ENCODE measurements at places on chromosomes 1 and 21. TPM values are rescaled to one million over a fixed set of nuclear protein-coding genes. Genes with fewer than 3 reads are reported as not detected.

GRCh38 chr1:96364576-96364975 is 357.0 kb upstream of the PTBP2 start:
- no peak for DNase-seq

- no peak for DNase-seq
Measured at GRCh38 chr1:219542828-219543518, 69.9 kb downstream of the ZC3H11B start.

DNA sequence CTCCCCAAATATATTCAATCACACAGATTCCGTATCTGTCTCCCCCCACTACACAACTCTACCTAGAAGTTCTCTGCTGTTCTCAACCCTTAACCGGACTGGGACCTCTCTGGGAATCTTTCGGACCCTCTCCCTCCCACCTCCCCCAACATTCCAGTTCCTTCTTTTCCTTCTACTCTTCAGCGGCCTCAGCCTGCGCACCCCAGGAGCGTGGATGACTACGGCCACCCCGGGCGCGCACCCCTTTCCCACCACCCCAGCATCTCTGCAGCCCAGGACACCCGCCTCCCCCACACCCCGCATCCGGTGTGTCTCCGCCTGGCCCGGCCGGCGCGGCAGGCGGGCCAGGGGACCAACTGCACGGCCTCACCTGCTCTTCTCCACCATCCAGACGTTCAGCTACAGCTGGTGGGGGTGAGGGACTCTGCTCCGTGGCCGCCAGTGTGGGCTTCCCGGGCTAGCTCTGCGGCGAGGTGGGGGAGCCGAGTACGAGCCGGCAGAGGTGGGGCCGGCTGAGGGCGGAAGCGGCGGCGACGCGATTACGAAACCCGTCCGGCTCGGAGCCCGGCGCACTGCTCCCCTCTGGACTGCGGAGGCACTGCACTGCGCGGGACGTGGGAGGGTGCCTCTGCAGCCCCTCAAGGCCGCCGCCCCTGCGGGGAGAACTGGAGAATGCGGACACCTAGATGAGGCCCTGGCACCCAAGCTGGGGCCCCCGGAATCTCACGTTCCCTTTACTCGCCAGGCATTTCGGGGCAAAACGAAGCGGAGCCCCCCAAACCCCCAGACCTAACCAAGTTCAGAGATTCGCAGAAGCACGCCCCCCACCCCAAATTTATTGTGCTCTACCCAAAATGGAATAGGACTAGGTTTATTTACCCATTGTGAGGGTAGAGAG is at the start of gene CDC42SE1:
TSS of gene CDC42SE1 (minus strand) at position 514 of the 898 bp plus-strand sequence. CDS start 3,892 bp downstream, outside the sequence.
- DNase-seq = peak; percentile 88

Gene ADGRB2
- 0.26 TPM for total RNA-seq

Gene TPTE
- total RNA-seq = not detected

DNA sequence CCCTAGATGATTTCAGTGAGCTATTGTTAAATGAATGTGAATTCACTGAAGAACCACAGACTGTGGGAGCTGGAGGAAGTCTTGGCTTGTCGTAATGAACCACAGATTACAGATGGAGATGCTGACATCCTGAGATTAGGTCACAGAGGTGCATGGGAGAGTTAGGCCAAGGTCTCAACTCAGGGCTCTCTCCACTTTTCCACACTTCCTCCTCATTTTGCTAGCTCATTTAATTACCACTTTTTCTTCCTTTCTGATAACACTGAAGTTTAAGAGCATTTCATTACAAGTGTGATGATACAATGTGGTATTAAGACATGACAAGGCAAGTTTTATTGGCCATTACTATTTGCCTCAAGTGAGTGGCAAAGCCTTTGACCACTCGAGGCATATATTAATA is 30.8 kb downstream of the ST6GALNAC3 start:
- no peak for DNase-seq

GRCh38 chr1:37995751-37996345 is 6.0 kb upstream of the SF3A3 start:
- no peak for DNase-seq

Gene C1orf226
- 0.13 TPM for total RNA-seq

- peak; percentile 71 for DNase-seq
Measured at GRCh38 chr1:230917284-230918135, 49.2 kb upstream of the C1orf198 start.

- peak; percentile 31 for DNase-seq
Measured at GRCh38 chr1:58592522-58593134, 15.6 kb upstream of the TACSTD2 start.

Gene CD84
- not detected for total RNA-seq

Data from dermis microvascular lymphatic vessel endothelial cell (primary cell).